ENCODE measurements at places on chromosomes 5 and 9.
A peak's percentile ranks its signal among the peaks of the same experiment; 100 is the strongest.

GRCh38 chr5:98796197-98796972 is 22.9 kb downstream of the RGMB start:
- DNase-seq: peak; percentile 23

GRCh38 chr5:40217553-40217952 is 462.2 kb upstream of the PTGER4 start:
- no peak for DNase-seq

DNA sequence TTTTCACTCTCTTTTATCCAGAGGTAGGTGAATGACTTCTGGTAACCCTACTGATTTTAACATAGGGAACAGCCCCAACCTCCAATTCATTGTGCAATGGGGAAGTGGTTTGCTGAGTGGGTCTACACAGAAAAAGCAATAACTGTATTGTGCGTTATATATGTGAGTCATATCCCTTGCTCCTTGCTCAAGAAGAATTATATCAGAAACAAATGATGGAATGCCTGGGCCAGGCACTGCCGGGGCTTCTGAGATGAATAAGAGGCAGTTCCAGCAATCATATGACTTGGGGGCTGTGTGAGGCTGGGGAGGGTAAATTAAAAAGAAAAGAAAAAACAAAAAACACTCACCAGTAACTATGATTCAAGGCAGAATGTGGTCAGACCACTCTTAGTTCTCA is 79.2 kb upstream of the ABCA1 start:
- no peak for DNase-seq

GRCh38 chr9:127832248-127832647 is 22.2 kb downstream of the ENG start:
- no peak for DNase-seq

DNA sequence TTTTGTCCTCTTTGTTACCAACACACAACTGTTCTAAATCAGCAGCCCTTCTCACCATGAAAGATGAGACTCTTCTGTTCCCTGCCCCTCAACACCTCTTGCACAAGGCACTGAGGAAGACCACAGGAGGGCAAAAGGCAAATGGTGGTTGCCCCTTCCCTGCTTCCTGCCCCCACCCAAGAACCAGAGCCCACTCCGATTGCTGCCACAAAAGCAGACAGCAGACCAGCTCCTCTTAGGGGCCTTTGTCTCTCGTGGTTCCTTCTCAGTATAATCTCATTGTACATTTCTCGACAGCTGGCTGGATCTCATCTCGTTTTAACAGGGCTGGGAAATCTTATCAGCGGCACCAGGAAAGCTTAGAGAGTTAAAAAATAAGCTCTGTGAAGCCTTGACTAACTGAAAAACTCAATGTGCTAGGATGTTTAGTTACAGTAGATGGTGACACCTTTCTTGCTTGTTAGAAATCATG is 1.1 kb downstream of the MVB12B start:
- DNase-seq: no peak

- DNase-seq: no peak
Observed at GRCh38 chr5:151881621-151882225, 42.9 kb downstream of the GLRA1 start.

DNA sequence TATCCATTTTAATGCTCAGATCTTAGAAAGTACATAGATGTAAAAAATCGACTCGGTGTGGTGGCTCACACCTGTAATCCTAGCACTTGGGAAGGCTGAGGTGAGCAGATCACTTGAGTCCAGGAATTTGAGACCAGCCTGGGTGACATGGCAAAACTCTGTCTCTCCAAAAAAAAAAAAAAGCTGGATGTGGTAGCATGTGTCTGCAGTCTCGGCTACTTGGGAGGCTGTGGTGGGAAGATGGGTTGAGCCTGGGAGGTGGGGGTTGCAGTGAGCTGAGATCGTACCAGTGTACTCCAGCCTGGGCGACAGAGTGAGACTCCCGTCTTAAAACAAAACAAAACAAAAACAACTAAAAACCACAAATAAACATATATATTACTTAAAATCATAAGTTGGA is 61.4 kb downstream of the RASA1 start:
- no peak for DNase-seq

DNA sequence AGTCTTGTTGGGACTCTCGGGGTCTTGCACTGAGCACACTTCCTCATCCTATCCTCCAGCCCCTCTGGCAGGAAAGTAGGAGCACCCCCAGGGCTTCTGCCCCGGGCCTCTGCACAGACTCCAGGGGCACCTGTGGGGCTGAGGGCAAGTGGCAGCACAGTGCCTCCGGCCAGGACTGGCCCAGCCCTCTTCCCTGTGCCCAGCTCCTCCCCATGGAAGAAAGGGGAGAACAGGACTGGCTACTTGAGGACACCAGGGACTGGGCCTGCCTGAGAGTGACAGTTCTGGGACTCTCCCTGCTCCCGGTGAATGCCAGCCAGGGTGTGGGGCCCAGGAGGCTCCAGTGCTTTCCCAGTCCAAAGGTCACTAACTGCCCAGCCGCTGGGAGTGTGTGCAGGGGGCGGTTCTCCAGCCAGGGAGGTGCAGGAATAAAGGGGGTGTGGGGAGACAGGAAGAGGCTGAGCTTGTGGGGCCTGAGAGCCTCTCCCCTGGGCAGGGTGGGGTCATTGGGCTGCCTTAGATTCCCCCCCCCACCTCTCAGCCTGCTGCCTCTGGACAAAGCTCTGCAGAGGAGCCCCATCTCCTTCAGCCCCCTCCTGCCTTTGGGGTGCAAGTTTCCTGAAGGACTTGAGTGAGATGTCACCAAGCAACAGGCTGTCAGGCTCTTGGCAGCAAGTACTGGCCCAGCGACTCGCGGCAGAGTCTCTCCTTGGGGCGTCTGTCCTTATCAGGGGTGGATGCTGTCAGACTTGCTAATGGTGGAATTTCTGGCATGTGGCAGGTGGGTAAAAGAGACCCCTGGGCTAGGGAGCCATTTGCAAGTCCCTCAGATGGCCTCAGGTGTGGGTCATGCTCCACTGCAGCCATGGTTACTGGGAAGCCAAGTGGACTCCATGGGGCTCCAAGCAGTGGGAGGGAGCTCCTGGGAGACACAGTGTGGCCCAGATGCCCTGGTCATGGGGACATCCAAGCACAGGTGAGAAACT is 19.1 kb upstream of the JADE2 start:
- DNase-seq: no peak

DNA sequence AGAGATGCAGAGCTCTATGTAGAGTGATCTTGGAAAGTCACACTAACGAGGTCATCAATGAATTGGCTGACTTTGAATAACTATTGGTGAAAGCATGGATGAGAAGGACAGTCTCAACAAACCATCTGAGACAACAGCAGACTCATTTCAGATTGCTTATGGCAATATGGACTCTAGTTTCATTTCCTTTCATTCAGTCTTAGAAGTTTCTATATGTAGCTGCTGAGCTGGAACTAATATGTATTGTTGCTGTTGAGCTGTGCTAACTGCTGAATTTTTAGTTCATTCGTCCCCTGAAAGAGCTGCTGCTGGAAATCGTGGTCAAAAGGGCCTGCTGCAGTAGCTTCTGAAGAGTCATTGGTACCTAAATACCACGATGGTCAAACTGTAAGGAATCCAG is 31.3 kb downstream of the TNFSF15 start:
- no peak for DNase-seq

- DNase-seq: no peak
Observed at GRCh38 chr9:122236681-122237080, 7.9 kb upstream of the LHX6 start.

DNA sequence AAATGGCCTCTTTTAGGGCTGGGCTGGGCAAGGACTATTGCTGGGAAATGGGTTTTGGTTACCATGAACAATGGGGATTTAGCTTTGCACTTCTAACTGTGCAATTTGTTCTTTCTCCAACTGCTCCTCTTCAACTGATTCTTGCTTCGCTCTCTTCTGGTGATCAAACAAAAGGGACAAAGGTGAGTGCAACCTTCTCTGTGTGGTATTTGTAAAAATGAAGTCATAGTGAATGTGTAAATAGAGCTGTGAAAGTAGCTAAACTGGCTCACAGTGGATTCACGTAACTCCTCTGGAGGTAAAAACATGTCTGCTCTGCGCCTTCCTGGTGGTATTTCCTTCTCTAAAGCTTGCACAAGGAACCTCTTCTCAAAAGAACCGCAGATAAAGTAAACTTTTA is 20.9 kb upstream of the SPINK14 start:
- no peak for DNase-seq

DNA sequence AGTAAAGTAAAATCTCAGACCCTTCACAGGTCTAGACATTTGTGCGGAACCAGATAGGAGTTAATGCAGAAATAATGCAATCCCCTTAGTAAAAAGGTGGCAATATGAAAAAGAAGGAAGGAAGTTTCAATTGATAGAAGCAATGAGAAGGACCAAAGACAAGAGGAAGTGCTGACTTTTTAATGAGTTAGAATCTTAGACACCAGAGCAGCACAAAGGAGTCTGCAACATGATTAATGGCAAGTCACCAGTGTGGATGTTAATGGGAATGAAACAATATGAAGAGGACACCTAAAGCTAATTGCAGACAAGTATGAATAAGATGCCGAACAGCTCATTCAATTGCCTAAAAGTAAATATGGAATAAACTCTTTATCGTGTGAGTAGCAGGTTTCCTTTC is 50.9 kb downstream of the MEGF9 start:
- no peak for DNase-seq

GRCh38 chr9:93902051-93902779 is 52.9 kb downstream of the BARX1 start:
- DNase-seq: no peak

GRCh38 chr5:6496207-6496584 is 47.5 kb downstream of the UBE2QL1 start:
- DNase-seq: no peak

DNA sequence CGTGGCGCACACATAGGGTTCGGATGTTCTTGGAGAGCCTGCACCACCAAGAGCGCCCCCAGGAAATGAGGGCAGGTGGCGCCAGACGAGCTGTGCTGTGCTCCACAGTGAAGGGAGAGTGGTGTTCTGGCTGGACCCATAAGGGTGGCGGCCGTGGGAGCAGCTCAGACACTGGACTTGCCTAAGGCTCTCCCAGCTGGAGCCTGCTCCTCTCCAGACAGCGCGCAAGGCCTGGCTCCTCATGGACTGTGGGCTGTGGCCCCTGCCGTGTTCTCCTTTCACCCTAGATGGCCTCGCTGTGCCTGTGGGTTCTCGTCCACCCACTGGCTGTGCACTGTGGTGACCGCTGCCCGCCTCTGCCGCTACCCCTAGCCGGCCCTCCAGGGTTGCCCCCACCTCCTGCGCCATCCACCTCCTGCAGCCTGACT is 92.9 kb downstream of the EHMT1 start:
- no peak for DNase-seq

- DNase-seq: no peak
Observed at GRCh38 chr5:135859641-135860040, 25.2 kb downstream of the SLC25A48 start.

GRCh38 chr9:81608289-81608657 is 81.1 kb downstream of the TLE1 start:
- DNase-seq: no peak

GRCh38 chr5:143328589-143329220 is 74.8 kb downstream of the NR3C1 start:
- no peak for DNase-seq

DNA sequence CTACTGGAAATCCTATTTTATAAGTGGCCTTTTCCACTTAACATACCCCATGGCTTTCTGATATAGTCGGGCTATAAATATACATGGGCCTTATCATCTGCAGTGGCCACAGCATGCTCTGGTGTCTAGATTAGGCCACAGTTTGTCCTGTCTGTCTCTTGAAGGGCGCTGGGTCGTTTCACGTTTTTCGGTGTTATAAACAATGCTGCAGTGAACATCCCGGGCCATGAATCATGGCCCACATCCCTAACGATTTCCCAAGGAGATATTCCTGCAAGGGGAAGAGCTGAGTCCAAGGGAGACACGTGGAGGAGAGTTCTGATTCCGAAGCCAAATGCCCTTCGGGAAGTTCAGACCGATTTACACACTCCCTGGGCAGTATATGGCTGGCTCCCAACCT is 8.4 kb downstream of the PLPP7 start:
- DNase-seq: no peak

GRCh38 chr5:172881691-172882370 is 47.8 kb downstream of the ERGIC1 start:
- DNase-seq: no peak

- no peak for DNase-seq
Observed at GRCh38 chr9:129093602-129094386, 12.9 kb downstream of the DOLPP1 start.

GRCh38 chr5:67214707-67215447 is 18.3 kb upstream of the CD180 start:
- no peak for DNase-seq

- DNase-seq: no peak
Observed at GRCh38 chr5:128980917-128981316, 15.6 kb downstream of the SLC27A6 start.

DNA sequence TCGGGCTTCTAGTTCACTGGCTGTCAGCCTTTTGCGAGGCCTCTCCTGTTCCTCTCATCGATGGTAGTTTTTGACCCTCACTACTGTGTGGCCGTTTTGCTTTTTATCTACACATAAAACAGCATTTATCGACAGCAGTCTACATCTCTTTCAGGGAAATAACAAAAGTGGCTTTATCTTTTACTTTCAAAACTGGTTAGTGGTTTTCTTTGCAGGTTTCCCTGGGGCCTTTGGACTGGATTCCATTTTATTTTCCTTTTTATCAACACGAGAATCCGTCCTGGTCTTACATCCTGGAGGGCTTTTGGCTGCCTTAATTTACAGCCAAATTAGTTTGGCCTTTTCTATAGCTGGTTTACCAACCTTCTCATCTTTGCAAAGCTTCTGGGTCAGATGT is 793 bp upstream of the PKD2L2 start:
- DNase-seq: no peak

DNA sequence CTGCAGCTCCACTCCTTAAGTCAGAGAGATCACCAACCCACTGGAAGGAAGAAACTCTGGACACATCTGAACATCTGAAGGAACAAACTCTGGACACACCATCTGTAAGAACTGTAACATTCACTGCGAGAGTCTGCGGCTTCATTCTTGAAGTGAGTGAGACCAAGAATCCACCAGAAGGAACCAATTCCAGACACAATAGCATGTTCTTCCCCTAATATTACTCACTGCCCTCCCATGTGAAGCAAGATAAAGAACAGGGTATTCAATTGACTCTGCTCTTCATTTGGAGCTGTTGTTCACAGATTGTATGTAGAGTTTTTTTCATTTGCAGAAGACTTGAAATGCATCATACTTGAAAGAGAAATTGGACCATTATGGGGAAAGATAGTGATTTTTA is 10.8 kb downstream of the SAXO1 start:
- no peak for DNase-seq

GRCh38 chr5:56095579-56096102 is 100.9 kb upstream of the IL6ST start:
- DNase-seq: no peak

GRCh38 chr5:125463466-125464092 is 717.1 kb upstream of the ZNF608 start:
- no peak for DNase-seq

DNA sequence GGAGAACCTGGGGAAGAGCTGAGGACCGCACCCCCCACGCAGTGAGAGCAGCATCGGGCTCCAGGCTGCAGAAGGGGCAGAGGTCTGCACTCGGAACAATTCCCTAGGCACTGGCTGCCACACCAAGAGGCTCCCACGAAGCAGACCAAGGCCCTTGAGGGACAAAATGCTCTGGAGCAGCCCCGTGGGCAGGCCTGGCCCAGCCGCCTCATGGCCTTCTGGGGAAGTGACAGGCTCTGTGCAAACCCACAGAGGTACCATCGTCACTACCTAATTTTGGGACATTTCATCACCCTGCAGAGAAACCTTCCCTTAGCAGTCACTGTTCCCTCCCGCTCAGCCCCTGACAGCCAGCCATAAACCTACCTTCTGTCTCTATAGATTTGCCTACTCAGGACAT is 15.9 kb downstream of the FBXW5 start:
- DNase-seq: no peak
